ENCODE measurements at places on chromosomes 13 and 19. TPM values are rescaled to one million over a fixed set of nuclear protein-coding genes. Genes with fewer than 3 reads are reported as not detected.

DNA sequence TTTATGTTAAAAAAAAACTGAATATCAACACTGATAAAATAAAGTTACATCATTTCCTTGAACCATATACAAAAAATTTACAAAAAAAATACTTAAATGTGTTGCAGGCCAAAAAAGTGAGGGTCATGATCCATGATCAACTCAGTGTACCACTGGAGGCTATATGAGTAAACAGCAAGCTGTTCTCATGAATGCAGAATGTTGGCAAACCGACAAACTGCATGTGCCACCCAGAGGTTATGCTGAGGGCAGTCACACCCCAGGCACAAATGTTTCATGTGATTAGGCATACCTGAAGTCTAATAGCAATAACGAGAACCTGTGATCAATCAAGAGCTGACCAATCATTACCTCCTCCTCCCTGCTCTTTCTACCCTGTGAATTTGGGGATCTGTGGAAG lies 91.9 kb downstream of the ZNF431 start:
- ATAC-seq = no peak

GRCh38 chr13:73251626-73252265 lies 192.9 kb downstream of the KLF5 start:
- ATAC-seq = no peak

DNA sequence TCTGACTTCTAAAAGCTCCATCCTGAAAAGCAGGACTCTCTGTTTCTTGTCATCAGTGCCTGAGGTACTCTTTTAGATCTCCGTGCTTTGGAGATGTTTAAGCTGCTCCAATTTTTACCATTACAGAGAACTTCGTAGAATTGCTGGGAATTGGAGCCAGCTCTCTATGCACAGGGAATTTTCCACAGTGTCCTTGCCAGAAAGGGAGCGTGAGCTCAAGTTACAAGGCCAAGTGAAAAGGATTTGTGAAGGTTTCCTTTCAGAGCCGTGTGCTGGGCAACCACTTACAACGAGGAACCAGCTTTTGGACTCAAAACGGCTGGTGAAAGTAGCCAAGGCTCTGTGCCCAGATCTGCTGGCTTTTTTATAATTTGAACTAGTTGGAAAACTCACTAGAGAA lies 82.6 kb downstream of the NUFIP1 start:
- no peak for ATAC-seq

PHF11 gene
- 94.8 TPM for total RNA-seq

DNA sequence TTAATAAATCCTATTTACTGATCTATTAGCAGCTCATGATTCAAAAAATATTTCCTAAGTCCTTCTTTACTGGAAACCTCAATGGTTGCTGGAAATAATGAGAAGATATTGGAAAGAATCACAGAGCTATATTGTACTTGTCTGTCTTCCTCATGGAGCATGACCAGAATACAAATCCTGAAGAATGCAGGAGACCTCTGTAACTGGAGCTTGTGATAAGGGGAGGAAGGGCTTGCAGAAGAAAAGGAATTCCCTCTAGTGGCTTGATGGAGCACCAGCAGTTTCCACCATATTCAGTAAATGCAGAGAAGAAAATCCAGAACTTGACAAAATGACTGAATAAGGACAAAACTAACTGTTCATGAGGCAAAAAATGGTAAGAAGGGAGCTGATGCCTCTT lies 1333.1 kb downstream of the EFNB2 start:
- ATAC-seq = no peak

RASGRP4 gene
- total RNA-seq = 39.4 TPM

GRCh38 chr13:32075170-32075851 lies 43.7 kb downstream of the FRY start:
- ATAC-seq = no peak

- ATAC-seq = no peak
Measured at GRCh38 chr19:7539827-7540425, 4.4 kb downstream of the PNPLA6 start.

CEACAM8 gene
- not detected for total RNA-seq

GRCh38 chr13:72198967-72199560 lies 332.1 kb upstream of the DACH1 start:
- ATAC-seq = no peak

DNA sequence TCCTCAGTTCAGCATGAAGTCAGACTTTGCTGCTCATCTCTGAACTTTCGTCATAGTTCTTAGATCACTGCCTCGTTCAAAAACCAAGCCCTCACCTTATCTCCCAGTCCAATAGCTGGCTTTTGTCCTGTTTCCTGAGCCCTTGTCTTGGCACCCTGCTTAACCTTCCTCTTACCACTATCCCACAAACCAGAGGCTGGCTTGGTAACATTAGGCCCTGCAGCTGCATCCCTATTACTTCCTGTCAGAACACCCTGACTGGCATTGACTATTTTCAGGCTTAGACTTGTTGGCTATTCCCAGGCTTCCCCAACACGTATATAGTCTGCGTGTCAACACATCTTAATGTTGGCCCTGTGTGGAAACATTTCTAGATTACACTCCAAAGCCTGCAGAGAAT lies 172.4 kb downstream of the VWA8 start:
- ATAC-seq = no peak

- peak; percentile 36 for ATAC-seq
Measured at GRCh38 chr19:49809160-49809940, 3.7 kb downstream of the FUZ start.

CDX2 gene
- not detected for total RNA-seq

DNA sequence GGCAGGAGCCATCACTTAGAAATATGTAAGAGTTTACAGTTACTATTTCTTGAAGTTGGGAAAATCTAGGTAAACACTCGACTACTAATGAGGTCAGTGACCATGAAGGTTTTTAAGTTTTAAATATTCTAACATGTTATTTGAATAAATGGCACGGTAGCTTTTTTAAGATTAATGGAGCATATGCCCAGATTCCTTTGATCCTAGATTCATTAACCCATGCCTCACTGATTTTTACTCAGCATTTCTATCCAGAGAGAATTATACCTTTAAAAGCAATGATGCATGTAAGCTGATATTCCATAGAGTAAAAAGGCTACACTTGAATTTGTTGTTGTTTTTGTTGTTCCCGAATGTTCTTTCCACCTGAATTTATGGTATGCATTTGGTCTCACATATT lies 541.4 kb downstream of the DACH1 start:
- no peak for ATAC-seq

GRCh38 chr13:26705536-26705935 lies 55.0 kb downstream of the GPR12 start:
- ATAC-seq = no peak

Data from activated T-helper 17 cell treated with anti-CD3 and anti-CD28 coated beads, Interleukin-2, amount 50 U/mL, for 72 hours (primary cell).